ENCODE measurements at places on chromosomes 16 and 17. TPM values are rescaled to one million over a fixed set of nuclear protein-coding genes. Genes with fewer than 3 reads are reported as not detected.

Gene ITGAL
- not detected for total RNA-seq

Gene NEUROD2
- total RNA-seq = not detected

Gene NPIPB9
- not detected for total RNA-seq

Gene ZG16
- 0.23 TPM for total RNA-seq

Gene GPRC5C
- 149 TPM for total RNA-seq

Gene FASN
- total RNA-seq = 592 TPM

Gene FBXL16
- 0.29 TPM for total RNA-seq

GRCh38 chr16:77548766-77549165, 113.9 kb upstream of the ADAMTS18 start:
- no peak for DNase-seq

- no peak for DNase-seq
Measured at GRCh38 chr16:7938175-7938574, 605.5 kb downstream of the RBFOX1 start.

DNA sequence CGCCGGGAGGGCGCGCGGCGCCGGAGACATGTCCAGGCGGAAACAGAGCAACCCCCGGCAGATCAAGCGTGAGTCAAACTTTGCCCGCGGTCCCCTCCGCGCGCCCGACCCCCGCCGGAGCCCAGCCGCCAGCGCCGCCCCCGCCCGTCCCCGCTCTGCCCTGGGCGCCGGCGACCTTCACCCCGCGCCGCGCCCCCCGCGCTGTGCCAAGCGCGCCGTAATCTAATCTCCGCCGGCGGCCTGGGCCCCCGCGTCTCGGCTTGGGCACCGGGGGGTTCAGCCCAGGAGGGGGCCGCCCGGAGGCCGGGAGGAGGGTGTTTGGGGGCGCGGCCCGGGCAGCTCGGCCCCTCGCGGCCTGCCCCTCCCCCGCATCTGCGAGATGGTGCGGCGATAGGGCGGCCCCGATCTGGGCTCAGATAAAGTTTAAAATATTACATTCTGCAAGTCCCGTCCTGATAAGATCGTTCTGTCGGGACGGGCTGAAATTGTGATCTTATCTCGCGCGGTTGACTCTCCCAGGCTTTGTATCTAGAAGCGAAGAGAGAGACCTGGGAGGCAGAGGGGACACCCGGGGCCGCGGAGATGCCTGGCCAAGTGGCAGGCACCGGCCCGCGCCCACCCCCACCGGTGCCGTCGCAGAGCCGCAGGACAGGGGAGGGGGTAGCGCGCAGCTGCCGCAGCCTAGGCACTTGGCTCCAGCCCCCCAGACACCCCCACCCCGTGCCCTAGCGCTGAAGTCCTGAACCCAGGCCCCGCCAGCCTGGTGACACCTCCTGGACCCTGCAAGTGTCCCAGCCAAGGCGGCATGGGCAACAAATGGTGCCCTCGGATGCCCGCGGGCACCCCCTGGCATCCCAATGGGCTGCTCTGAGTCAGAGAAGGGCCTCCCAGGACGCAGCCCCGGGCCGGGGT, 787 bp downstream of the ZFPM1 start:
- DNase-seq = peak; percentile 28

GRCh38 chr17:41588126-41588810, 1.6 kb upstream of the KRT14 start:
- DNase-seq = no peak

DNA sequence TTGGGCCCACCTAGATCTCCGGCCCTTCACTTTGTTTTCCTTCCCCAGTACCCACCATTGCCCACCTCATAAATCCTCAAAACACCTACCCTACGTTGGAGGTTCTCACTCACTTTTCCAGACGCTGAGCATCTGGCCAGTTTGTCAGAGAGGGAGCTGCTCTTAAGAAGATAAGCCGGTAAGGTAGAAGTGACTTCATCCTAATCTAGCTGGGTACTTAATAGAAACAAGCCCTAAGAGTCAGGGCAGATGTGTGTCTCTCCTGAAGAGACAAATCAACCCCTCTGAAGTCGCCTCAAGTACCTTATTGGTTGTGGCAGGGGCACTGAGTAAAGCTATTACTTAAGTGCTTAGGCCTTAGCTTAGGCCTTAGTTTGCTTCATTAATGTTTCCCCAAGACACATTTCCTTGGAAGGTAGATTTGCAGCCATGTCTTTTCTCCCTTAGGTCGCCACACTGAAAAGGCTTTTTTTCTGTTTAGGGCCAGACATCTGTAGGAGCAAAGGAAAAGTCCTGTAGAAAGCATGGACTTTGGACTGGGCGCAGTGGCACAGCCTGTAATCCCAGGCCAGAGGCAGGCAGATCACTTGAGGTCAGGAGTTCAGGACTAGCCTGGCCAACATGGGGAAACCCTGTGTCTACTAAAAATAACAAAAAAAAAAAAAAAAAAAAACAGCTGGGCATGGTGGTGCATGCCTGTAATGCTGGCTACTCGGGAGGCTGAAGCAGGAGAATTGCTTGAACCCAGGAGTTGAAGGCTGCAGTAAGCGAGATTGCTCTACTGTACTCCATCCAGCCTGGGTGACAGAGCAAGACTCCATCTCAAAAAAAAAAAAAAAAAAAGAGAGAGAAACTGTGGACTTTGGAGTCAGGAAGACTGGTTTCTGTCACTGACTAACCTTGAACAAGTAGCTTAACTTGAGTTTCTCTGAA, 1.0 kb downstream of the TACO1 start:
- DNase-seq = peak; percentile 17

DNA sequence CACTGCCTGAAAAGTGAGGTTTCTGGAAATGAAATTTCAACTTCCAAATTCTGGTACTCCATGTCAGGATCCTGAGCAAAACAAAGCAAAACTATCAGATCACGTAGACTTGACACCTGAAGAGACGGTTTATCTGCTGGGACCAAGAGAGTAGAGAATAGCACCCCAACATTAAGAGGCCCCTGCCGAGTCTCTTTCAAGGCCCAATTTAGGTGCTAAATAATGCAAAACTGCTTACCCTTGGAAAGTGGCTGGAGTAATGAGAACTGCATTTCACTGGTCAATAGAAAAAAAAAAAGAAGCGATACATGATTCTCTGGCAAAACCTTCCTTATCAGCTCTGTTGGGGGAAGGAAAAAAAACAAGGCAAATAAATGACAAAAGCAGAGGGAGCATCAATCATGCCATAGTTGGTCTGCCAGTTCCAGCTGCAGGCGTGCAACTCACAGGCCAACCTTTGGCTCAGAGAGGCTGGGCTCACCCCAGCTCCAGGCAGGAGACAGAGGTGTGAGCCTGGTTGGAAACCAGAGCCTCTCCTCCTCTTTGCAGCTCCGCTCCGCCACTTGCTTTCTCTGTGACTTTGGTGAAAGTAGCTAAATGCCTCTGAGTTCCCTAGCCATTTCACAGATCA, 595.2 kb downstream of the TOX3 start:
- DNase-seq = no peak

GRCh38 chr17:40072040-40072734, 9.4 kb downstream of the THRA start:
- DNase-seq = peak; percentile 82

GRCh38 chr17:56222255-56222654, 69.0 kb downstream of the ANKFN1 start:
- no peak for DNase-seq

- DNase-seq = no peak
Measured at GRCh38 chr17:40024901-40025300, 9.7 kb downstream of the CSF3 start.

GRCh38 chr17:75396796-75397195, 8.7 kb downstream of the GRB2 start:
- no peak for DNase-seq

GRCh38 chr17:77086433-77087010, 54.2 kb upstream of the SEC14L1 start:
- DNase-seq = peak; percentile 96

- DNase-seq = peak; percentile 52
Measured at GRCh38 chr17:15954222-15954621, 9.3 kb downstream of the ADORA2B start.

DNA sequence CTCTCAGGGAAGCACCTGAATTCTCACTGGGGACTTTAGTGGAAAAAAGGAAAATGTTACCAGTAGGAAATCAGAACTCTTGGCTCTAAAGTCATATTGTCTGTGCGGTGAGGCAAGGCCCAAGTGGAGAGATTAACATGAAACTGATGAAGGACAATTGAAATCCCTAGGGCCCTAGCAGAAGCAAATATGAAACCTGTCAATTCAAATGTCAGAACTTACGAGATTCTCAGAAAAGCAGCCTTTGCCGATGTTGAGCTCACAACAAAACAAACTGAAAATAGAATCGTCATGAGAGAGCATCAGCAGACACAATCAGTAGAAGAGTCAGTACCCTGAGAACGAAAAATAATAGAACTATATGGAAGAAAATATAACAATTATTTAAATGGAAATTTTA, 108.8 kb downstream of the ELAC2 start:
- DNase-seq = no peak

GRCh38 chr17:33152783-33153182, 140.3 kb downstream of the ASIC2 start:
- no peak for DNase-seq

GRCh38 chr17:49397586-49397985, 17.1 kb downstream of the PHB1 start:
- no peak for DNase-seq

DNA sequence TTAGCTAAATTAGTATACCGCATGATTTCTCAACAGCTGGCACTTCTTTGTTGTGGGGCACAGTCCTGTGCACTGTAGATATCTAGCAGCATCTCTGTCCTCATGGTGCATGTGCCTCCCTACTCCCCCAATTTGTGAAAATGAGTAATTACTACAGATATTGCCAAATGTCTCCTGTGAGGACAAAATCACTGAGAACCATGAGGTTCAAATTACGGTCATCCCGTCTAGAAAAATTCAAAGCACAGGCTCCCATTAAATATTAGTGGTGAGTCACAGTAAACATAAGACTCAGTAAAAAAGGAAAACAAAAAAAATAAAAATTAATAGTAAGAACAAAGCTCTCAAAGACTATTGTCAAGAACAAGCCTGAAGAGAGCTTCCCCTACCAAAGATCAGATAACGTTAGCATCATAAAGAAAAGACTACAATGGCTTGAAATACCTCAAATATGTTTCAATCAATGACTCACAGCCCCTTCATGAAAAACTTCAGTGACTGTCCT, 57.8 kb downstream of the STH start:
- no peak for DNase-seq

DNA sequence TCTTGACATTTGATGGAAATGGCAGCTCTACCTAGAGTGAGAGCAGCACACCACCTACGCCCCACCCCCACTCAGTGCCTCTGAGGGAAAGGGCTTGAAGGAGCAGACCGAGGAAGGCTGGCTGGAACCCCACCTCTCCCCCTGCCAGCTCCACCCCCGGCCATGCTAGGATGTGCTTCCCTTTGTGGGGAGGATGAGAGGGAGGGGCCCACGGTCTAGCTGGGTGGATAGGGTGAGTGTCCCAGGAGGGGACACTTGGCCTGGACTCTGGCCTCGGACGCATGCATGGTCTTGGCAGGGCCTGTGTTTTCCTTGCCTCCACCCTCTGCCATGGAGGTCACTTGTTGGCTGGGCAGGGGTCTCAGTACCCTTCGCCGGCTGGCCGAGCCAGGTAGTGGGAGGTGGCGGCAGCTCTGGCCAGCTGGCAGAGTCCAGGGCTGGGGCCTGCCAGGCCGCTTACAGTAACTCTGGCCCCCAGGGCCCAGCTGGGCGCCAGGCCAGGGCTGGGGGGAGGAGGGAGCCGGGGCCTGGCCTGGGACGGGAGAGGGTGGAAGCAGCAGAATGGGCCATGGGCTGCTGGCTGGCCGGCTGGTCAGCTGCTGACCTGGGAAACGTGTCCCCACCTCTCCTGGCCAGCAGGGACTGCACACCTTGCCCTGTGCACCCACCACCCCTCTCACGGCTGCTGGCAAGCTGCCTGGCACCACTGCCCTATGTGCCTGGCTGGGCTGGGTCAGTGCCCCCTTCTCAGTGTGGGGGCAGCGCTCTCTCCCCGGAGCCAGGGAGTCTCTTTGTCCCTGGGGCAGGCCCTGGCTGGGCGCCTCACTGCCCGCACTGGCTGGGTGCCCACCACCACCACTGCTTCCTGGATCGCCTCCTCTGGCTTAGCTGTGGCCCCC, 23.0 kb downstream of the RARA start:
- peak; percentile 77 for DNase-seq

DNA sequence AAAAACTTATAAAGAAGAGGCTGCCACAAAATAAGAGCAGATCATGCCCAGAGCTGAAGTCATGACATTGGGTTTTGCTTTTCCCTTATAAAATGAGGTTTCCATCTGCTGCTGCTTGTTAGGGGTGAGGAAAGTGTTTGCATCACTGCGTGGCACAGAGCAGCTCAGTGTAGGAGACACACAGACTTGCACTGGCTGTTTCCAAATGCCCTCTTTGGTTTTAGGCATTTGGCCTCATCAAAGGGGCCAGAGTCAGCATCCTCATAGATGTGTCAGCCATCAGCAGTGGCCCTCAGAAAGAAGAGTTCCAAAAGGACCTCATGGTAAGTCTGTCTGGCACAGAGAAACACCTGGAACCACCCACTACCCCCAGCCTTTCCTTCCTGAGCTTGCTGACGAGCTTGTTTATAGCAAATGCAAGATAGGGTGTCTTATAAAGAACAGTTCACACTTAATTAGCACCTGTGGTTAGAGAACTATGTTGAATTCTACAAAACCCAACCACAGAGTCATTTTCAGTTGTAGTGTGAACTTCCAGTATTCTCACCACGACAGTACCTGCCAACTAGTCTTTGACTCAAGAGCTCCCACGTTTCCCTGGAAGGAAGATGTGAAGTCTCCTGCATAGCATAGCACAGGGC, 17.0 kb downstream of the VWA3A start:
- DNase-seq = no peak

GRCh38 chr17:15311996-15312395, 29.4 kb downstream of the TEKT3 start:
- DNase-seq = no peak

DNA sequence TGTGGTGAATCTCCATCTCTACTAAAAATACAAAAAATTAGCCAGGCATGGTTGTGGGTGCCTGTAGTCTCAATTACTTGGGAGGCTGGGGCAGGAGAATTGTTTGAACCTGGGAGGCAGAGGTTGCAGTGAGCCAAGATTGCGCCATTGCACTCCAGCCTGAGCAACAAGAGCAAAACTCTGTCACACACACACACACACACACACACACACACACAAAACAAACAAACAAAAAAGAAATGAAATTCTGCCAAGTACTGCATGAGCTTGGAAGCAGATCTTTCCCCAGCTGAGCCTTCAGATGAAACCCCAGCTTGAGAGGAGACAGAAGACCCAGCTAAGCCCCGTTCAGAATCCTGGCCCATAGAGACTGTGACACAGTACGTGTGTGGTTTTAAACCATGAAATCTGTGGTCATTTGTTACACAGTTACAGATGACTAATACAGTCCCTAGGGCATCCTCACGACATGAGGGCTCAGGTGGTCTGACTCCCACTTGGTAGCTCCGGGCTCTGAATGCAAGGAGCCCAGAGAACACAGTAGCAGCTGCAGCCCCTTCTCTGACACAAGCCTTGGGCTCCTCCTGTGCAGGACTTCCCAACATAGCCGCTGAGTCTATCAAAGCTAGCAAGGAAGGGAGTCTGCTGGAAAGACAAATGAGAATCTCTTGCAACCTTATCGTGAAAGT, 132.8 kb downstream of the SEC14L1 start:
- no peak for DNase-seq
